Gastroesophageal sphincter (tissue), 4 donors: ENCODE measurements at places on chromosomes 16 and 17. TPM values are rescaled to one million over a fixed set of nuclear protein-coding genes. Genes with fewer than 3 reads are reported as not detected.

GRCh38 chr16:88334778-88335720 lies 47.7 kb upstream of the ZNF469 start:
- no peak for ATAC-seq

DNA sequence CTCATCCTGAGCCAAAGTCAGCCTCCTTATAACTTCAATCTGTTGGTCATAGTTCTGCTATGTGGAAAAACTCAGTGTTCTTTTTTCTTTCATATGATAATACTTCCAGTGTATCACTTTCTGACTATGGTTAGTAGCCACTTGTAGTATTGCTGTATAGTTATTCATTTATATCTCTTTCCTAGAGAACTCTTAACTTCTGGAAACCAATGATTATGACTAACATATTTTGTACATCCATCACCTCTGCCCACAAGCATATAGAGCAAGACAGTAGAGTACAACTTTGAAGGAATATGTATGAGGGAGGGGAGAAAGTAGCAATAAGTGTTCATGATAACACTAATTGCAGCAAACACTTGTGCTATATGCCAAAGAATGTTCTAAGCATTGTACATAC lies 38.6 kb downstream of the COX10 start:
- ATAC-seq = no peak

GRCh38 chr17:74798239-74798707 lies 22.1 kb upstream of the NAT9 start:
- no peak for ATAC-seq

DNA sequence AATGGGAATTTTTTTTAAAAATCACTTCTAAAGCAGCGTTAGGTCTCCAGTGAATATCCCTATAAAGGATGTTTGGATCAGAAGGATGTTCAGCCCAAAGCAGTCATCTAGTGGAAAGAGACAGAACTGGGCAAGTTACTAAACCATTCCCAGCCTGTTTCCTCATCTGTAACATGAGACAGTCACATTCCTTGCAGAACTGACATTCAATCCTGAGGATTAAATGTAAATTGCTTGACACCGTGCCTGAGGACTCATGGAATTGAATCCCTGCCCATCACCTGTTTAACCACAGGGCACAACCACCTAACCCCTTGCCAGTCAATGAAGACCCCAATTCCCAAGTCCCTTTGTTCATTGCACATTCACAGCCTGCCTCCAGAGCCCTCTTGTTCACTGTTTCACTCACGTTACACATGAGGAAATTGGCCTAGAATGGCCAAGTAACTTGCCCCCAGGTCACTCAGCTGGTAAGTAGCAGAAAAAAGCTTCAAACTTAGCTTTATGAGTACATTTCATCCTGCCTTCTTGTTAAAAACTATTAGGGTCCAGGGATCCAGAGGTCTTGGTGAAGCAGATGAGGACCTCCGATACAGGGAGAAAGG lies 1.4 kb downstream of the CMTM2 start:
- peak; percentile 32 for ATAC-seq

GRCh38 chr16:81646561-81646960 lies 132.5 kb upstream of the PLCG2 start:
- ATAC-seq = no peak

GRCh38 chr17:3549610-3550162 lies 7.9 kb downstream of the TRPV3 start:
- ATAC-seq = no peak

DNA sequence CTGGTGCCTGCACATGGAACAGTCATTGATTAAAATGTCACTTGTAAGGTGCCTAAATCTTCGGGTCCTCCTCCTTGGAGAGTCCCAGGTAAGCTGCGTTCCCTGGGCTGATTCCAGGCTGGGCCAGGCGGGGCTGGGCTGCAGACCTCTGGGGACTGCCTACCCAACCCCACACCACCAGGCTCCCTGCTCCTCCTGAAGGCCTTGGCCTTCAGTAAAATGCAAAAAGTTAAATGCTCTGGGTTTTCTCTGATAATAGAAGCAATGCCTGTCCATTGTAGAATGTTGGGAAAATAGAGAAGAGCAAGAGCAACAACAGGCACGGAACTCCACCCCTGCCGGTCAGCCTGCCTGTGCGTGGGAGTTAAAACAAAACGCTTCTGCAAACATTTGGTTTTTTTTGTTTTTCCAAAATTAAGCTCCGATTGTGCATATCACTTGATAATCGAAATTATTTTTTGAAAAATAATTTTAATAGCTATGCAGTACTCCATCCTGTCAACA lies 363.9 kb downstream of the SEC14L1 start:
- no peak for ATAC-seq

DNA sequence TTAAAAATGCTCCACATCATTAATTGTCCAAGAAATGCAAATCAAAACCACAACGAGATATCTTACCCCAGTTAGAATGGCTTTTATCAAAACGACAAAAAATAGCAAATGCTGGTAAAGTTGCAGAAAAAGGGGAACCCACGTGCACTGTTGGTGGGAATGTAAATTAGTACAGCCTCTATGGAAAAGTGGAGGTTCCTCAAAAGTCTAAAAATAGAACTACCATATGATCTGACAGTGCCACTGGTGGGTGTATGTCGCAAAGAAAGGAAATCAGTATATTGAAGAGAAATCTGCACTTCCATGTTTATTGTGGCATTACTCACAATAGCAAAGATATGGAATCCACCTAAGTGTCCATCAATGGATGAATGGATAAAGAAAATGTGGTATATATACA lies 38.2 kb upstream of the ZFHX3 start:
- no peak for ATAC-seq

GRCh38 chr16:87160701-87161337 lies 156.4 kb downstream of the C16orf95 start:
- no peak for ATAC-seq

NME4 gene
- total RNA-seq = 61.1 TPM

CD300H gene
- total RNA-seq = not detected

KREMEN2 gene
- not detected for total RNA-seq

PPY gene
- total RNA-seq = not detected

UTP18 gene
- total RNA-seq = 24.7 TPM

CLEC16A gene
- total RNA-seq = 38.3 TPM
